CD4-positive, alpha-beta T cell treated with Interleukin-15 for 4 hours (primary cell): ENCODE measurements at places on chromosomes 2 and 18.

GRCh38 chr2:64540615-64541014, 16.5 kb downstream of the AFTPH start:
- DNase-seq = no peak

- DNase-seq = no peak
Observed at GRCh38 chr2:121564905-121565304, 34.2 kb downstream of the RNU4ATAC start.

DNA sequence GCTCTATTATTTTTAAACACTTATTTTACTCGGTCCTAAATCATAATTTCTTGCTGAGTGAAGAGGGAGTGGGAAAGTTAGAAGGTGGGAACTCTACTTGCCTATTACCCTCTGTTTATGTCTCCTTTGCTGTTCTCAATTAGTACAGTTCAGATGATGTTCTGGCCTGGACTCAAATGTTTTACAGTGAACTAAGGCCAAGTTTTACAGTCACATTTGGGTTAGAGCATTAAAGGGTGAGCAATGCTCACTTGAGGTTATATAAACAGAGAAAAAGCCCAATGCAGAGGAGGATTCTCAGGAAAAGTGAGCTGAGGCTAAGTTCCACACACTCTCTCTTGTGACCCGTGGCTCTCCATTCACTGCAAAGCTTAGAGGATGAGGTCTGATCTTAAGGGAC, 52.4 kb downstream of the ITSN2 start:
- no peak for DNase-seq

- no peak for DNase-seq
Observed at GRCh38 chr18:61882296-61883004, 10.4 kb downstream of the RNF152 start.

- DNase-seq = peak; percentile 49
Observed at GRCh38 chr2:10407841-10408648, 40.1 kb downstream of the ODC1 start.

DNA sequence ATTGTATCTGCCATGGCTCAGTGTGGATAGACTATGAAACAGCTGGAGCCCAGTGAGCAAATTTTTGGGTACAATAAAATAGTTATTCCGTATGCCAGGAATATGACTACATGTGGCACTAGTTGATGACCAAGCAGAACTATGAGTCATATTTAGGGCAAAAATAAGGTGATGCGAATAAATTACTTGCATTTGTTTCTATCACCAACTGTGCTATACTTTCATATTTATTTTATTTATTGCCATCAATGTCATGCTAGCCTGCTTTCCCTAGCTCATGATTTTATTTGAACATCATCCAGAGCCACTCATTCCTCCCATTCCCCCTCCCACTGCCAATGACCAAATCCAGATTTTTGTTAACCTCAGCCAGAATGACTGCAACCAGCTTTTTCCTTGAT, 13.3 kb upstream of the FAP start:
- DNase-seq = no peak

DNA sequence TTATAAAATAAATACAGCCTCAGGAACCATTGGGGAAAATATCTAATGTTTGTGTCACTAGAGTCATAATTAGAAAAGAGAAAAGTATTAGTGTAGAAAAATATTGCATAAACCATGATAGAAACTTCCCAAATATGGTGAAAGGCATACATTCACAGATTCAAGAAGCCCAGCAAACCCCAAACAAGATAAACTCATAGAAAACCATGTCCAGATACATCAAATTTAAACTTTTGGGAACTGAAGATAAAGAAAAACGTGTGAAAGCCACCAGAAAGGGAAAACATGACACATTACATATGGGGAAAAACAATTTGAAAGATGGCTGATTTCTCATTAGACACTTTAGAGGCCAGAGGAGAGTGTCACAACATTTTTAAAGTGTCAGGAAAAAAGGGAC, 236.5 kb upstream of the FN1 start:
- DNase-seq = no peak

DNA sequence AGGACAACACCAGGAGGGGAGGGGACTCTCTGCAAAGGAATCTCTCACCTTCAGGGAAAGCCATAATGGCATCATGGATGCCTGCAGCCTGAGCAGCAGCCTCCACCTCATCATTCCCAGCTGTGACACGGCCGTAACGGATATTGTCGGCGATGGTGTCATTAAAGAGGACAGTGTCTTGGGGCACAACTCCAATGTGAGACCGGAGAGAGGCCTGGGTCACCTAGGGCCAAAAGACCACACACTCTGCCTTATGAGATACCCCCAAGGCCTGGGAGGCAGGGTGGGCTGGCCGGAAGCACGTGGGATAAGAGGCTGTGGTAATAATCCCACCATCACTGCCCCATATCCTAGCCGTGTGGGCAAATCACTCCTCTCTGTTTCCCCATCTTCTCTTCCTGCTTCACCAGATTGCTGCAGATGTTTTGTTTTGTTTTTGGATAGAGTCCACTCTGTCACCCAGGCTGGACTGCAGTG, 4.3 kb downstream of the ZFAND2B start:
- DNase-seq = no peak

GRCh38 chr18:48541026-48541746, 2.4 kb downstream of the CTIF start:
- DNase-seq = no peak

DNA sequence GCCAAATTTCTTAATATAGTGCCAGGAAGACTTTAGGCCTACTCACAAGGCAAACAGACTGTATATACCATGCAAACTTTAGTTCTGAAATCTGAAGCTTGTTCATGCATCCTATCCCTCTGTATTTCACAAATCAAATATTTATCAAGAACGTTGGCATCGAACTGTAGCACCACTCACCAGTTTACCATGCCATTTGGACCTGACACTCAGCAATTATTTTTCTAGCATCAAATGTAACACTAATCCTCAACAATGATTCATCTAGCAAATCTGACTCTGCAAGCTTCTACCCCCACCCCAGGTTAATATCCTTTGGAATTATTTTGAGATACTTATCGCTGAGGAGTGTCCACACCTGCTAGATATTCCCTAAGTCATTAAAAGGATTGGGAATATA, 1506.6 kb downstream of the LRP1B start:
- DNase-seq = no peak

GRCh38 chr2:1585635-1586034, 158.7 kb downstream of the PXDN start:
- DNase-seq = no peak

- no peak for DNase-seq
Observed at GRCh38 chr2:111905990-111906735, 7.8 kb downstream of the MERTK start.

DNA sequence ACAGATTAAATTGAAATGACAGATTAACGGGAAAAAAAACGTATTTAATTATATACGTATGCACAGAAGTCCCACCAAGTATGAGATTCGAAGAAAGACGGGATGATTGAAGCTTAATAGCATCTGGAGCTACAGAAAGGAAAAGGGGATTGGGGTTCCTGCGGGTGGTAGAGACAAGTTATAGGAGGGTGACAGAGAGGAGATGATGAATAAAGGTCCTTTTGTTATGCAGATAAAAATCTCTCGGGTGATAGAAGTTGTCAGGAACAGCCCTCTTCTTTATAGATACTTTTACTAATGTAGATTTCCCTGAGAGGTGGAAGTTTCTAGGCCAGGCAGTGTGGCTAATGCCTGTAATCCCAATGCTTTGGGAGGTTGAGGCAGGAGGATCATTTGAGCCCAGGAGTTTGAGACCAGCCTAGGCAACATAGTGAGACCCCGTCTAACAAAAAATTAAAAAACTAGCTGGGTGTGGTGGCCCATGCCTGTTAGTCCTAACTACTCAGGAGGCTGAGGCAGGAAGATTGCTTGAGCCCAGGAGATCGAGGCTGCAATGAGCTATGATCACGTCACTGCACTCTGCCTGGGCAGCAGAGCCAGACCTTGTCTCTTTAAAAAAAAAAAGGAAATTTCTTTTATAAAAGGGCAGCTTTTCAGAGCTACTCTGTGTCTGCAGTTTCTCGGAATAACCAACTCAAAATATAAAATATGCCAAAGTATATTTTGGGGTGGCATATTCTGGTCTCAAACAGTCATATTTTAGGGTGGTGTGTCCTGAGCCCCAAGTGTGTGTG, 113.0 kb downstream of the STPG4 start:
- DNase-seq = no peak

- no peak for DNase-seq
Observed at GRCh38 chr2:42974169-42974720, 181.9 kb upstream of the HAAO start.

- DNase-seq = no peak
Observed at GRCh38 chr2:236943068-236943467, 142.6 kb upstream of the COPS8 start.

GRCh38 chr2:43070030-43070429, 156.4 kb downstream of the ZFP36L2 start:
- no peak for DNase-seq

DNA sequence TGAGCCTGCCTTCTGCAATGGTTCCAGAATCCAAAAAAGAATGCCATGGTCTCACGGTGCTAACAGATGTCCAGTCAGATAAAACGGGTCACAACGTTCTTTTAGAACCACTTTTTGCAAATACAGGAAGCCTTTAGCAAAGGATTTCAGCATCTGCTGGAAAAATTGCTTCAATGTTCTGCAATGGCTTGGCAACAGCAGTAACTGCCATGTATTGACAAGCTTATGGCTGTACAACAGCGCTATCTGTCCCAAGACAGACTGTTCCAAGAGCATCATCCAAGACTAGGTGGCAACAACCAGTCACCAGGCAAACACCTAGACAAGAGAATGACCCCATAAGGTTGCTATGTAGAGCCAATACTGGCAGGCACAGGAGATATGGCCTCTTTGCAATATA, 37.6 kb upstream of the RIOK3 start:
- no peak for DNase-seq

GRCh38 chr18:12640881-12641200, 17.1 kb downstream of the SPIRE1 start:
- DNase-seq = no peak

DNA sequence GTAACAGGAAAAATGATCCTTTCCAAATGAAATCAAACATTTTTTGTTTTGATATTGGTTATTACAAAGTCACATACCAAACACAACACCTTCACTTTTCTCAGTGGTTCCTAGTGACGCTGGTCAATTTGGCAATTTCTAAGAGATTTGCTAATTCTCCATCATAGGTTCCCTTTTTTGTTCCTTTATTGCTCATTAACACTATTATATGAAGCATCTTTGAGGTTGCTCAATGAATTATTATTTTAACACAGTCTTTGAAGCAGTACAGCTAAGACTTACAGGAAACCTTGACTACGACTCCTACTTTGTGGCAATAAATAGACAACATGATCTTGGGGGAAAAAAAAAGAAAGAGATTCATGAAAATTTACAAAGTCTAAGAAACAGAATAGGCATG, 152.2 kb upstream of the VRK2 start:
- DNase-seq = no peak

GRCh38 chr18:59005262-59005661, 134.4 kb upstream of the SEC11C start:
- DNase-seq = no peak

DNA sequence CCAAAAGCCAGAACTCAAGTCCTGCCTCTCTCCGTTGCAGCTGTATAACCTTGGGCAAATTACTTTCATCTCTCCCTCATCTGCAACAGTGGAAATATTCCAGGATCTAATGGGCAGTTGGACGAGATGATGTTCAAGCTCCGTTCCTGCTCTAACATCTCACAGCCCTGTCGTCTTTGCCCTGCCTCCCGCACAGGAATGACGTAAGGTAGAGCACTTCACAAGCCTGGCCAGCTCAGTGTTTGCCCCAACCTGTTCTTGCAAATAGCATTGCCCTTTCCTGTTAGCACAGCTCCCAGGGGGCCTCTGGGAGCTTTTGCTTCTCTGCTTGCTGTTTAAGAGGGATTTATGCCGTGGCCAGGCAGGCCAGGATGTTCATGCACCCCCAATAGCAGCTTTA, 107.9 kb downstream of the KLHL29 start:
- no peak for DNase-seq

DNA sequence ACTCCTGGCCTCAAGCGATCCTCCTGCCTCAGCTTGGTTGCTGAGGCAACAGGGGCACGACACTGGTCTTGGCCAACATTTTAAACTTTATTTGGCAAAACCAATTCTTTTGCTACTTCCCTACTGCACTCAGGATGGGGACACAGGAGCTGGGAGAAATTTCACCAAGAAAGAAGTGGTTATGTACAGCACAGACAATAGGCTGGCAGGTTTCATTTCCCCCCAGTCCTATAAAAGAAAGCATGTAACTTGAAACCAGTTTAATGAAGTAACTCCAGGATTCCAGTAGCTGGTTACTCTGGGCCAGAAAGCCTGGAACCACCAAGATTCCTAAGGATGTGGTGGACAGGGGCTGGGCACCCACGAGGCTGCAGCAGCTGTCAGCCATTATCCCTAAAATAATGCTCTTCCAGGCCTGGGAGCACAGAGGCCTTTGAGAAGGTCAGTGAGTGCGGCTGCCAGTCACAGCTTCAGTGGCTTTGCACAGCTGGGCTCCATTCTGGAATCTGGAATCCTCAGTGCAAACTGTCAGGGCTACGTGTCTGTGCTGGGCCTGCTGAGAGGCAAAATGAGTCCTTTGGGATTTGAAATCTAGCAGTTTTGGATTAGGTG, 142.3 kb upstream of the ITGA6 start:
- DNase-seq = no peak

GRCh38 chr2:231680992-231681852, 27.1 kb upstream of the PTMA start:
- DNase-seq = no peak

DNA sequence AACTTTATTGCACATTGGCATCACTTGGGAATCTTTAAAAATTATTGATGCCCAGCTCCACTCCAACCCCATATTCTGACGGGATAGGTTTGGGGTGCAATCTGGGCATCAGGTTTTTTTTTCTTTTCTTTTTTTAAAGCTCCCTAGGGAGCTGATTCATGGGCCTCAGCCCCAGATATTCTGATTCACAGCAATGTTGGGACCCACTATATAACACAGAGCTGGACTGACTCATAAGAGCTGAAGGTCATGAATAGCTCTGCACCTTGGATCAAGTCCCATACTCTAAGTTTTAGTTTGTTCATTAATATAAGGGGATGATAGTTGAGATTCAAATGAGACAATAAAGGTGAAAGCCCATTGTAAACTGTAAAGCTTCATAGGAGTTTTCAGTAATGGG, 191.1 kb upstream of the REV1 start:
- DNase-seq = no peak

DNA sequence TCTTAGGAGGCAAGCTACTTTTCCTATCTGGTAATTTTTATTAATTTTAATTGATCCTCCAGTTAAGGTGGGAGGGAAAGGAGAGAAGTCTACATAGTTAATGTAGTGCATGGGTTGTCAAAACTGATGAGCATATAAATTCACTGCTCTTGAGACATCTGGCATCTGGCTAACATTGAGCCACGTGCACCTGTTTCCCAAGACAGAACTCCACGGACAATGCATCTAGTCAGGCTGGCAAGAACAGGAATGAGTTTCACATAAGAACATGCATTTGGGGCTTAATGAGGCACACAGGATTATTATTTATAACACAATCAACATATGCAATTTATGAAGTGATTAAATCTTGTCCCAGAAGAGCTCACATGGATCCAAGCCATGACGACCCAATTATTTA, 16.2 kb upstream of the RAB1A start:
- DNase-seq = no peak
